ENCODE measurements at places on chromosomes 5 and 9.
A peak's percentile ranks its signal among the peaks of the same experiment; 100 is the strongest.

DNA sequence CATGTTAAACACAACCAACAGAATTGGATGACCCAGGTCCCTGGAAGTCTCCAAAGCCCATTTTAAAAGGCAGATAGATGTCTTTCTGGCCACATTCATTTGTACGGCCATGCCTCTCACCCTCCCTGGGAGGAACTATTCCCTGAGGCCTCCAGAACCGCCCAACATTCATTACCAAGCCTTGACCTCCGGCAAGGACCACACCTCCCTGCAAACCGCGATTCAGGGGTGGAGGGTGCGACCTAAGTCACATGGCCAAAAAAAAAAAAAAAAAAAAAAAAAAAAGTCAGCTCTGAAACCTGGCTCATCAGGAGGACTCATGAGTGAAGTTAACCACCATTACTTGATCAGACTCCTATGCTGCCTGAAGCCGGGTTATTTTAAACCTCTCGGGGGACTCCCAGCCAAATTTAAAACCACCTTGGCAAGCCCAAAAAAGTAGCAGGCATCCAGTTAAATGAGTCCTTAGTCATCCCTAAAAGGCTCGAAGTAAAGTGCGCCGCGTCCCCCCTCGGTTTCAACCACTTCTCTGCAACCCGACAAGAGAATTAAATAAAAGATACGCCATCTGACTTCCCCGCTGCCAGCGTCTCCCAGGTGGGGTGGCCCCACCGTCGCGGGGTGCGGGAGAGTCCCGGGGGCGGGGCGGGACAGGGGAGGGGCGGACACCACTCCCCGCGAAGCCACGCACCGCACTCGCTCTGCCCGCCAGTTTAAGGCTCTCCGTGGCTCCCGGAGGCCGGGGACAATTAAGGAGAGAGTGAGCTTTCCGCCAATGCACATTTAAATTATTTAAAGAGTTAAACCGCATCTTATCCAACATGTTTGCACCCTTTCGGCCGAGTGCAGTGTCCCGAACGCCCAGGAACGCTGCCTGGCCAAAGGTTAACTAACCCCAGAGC, 2.3 kb downstream of the KLF9 start:
- DNase-seq: no peak

GRCh38 chr5:140351609-140352334, 5.4 kb upstream of the HBEGF start:
- DNase-seq: no peak

DNA sequence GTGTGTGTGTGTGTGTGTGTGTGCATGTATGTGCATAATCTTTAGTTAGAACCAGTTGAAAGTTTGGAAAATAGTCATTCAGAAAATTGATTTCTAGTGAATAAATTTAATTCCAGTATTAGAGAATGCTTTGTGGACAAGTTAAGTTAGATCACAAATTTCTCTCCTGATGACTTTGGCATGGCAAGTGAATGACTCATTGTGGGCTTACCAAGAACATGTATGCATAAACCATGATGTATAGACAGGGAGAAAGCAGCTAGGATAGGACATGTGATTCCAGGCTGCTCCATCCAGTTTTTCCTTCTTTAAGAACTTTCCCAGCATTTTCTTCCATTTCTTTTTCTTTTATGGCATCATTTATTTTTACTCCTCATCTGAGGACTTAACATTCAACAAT, 85.7 kb upstream of the SGCD start:
- no peak for DNase-seq

DNA sequence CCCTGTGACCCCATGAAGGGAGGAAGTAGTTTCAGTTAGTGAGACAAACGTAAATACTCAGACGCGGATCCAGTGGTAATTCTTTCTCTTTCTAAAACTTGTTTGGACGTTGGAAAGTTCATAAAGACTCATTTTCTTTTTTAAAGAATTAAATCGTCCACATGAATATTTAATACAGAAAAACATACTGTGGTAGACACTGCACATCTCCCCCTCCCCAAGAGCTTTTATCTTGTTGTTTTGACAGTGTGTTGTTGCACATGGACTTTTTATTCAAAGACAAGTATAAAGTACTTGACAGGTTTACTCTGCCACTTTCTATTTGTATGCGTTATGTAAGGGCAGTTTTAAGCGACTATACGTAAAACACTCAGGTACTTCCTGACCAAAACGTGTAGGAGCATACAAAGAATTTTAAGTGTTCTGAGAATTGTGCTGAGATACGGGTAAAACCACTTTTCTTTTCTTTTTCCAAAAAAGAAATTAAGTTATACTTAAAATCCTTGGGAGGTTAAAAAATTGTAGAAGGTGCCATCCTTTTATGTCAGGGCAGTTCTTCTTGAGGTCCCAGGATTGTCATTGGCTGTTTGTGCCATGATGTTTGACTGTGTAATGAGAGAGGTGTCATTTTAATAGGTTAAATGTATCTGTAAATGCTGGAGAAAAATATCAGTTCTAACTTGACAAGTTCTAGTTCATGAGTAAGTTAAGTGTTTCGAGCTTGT, 1.3 kb downstream of the NIPBL start:
- no peak for DNase-seq

DNA sequence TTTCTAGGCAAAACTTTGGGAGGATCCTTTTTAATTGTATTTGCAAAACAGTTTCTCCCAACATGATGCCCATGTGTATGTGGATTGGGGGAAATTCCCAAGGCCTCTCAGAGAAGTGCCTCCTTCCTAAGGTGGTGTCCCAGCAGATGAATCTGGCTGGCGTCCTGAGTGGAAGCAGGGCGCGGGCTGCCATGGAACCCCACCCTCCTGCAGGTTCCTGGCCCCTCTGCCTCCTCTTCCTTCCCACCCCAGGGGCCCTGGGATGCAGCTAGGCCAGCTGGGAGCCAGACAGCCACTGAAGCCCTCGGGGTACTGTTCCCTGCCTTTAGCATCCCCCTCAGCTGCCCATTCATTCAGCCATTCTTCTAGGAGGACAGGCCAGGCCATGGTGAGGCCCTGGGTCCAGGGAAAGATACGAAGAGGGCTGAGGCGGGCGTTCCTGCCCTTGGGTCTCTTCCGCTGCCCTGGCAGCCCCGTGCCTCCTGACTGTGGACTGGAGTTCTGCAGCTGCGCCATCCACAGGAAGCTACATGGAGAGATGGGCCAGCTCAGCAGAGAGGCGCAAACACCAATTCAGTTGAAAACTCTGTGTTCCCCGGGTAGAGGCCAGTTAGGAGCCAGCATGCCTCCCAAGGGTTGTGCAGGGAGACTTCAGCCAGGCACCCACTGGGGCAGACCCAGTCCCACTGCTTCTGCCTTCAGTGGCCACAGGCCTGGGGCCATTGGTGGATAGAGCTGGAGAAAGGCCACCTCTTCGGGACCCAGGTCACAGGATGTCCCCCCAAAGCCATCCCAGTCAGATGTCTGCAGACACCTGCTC, 36.5 kb downstream of the ADAMTS2 start:
- no peak for DNase-seq

GRCh38 chr9:135524130-135524861, 3.1 kb downstream of the LCN1 start:
- no peak for DNase-seq

- no peak for DNase-seq
Measured at GRCh38 chr9:114674076-114674797, 7.8 kb downstream of the TEX48 start.

DNA sequence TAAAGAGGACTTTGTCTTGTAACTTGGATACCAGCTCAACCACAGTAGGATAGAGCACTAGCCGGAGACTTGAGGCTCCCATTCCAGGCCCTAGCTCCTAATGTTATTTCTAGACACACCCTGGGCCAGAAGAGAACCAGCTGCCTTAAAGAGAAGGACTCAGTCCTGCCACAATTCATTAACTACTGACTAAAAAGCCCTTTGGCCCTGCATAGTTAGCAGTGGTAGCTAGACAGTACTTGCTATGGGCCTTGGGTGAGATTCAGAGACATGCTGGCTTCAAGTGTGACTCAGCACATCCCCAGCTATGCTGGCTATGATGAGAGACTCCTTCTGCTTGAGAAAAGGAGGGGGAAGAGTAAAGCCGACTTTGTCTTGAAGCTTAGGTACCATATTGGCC, 47.3 kb downstream of the TMEM167A start:
- DNase-seq: no peak

DNA sequence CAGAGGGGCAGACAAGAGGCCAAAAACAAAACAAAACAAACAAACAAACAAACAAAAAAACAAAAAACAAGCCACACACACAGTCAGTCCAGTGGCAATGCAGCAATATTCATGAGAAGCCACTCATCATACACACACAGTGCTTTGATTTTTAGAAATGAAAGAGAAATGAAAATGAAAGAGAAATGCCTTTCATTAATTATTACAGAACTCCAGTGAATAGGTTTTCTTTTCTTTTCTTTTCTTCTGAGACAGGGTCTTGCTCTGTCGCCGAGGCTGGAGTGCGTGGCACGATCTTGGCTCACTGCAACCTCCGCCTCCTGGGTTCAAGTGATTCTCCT, 36.9 kb downstream of the SPRY4 start:
- no peak for DNase-seq

DNA sequence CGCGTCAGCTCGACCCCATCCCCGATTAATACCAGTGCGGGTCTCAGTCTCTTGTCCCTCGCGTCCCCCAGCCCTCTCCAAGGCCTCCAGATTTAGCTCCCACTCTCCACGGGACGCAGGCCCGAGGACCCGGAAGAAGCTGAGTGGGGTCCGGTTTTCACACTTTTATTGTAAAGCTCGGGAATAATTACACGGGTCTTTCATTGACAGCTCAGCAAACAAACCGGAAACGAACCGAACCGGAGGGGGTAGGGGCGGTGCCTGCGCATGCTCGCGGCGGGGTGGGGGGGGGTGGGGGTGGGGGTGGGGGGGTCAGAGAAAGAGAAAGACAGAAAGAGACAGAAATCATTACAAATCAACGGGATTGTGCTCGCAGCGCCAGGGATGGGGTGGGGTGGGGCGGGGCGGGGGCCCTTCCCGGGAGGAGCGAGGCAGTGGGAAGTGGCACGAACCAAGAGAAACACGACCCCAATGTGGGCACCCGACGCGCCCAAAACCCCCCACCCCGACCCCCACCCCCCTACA, 27.9 kb downstream of the PCDH1 start:
- DNase-seq: no peak

- no peak for DNase-seq
Measured at GRCh38 chr5:111744455-111744854, 12.5 kb downstream of the NREP start.

- DNase-seq: no peak
Measured at GRCh38 chr5:94240993-94241651, 377.3 kb downstream of the KIAA0825 start.

- DNase-seq: no peak
Measured at GRCh38 chr9:123860603-123861002, 69.3 kb downstream of the DENND1A start.

DNA sequence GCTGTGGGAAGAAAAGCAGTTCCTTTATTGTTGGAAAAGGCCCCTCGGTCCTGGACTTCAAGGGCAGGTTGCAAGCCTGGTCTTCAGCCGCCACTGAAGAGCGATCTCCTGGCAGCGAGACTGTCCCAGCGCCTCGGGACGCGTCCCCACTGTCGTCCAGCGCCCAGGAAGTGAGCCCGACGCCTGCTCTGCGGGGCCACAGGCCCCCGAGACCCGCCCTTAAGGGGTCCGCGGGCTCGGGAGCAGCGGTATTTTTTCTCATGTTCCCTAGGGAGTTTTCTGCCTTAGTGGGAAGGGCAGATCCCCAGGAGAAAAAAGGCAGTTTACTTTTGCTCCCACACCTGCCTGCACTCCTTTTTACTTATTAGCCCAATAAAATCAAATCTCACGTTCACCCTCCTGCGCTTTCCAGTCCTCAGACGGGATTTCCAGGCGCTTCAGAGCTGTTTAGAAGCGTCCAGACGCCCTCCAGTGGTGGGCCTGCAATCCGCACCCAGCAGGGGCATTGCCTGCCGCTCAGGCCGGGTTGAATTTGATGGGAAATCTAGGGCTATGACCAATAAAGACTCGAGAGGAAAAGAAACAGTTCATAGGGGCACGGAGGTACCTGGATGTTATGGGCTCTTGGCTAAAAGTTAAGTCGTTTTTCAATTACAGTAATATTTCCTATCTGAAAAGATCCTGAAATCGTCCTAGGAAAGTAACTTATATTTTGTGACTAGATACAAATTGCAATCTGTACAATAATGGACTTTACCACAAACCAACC, 2.8 kb upstream of the EFNA5 start:
- peak; percentile 58 for DNase-seq

DNA sequence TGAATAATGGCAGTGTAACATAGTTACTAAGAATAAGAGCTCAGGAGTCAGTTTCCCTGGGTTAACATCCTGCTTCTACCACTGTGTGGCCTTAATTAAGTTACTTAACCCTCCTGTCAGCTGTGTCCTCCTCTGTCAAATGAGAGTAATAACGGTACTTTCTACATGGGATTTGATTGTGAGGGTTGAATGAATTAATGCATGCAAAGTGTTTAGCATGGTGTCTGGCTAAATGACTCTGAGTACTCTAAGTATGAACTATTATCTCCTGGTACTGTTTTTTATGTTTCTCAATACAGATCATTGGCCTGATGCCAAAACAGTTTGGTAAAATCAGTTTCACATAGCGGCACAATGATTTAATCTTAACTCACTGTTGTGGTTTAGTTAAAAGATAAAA, 19.6 kb downstream of the ZNF131 start:
- no peak for DNase-seq

GRCh38 chr9:105405514-105406131, 42.2 kb upstream of the FSD1L start:
- peak; percentile 63 for DNase-seq

DNA sequence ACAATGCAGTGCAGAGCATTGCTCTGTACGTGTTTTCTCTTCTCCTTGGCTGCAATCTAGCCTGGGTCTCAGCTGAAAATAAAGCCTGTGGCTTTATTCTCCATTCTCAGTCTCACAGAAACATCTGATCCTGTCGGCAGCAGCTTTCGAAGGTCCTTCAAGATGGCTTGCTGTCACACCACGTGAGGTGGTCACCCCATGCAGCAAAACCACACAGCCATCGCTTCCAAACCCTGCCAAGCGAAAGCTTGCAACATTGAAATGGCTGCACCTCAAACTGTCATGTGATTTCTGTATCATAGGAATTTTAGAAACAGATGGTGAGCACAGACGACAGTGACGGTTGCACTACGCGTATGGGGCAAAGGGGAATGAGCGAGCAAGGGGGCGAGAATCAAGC, 98.5 kb upstream of the SMARCA2 start:
- DNase-seq: no peak

GRCh38 chr9:7592321-7593316, 207.0 kb downstream of the DMAC1 start:
- DNase-seq: no peak

- DNase-seq: no peak
Measured at GRCh38 chr9:73007966-73008672, 55.3 kb upstream of the ALDH1A1 start.

DNA sequence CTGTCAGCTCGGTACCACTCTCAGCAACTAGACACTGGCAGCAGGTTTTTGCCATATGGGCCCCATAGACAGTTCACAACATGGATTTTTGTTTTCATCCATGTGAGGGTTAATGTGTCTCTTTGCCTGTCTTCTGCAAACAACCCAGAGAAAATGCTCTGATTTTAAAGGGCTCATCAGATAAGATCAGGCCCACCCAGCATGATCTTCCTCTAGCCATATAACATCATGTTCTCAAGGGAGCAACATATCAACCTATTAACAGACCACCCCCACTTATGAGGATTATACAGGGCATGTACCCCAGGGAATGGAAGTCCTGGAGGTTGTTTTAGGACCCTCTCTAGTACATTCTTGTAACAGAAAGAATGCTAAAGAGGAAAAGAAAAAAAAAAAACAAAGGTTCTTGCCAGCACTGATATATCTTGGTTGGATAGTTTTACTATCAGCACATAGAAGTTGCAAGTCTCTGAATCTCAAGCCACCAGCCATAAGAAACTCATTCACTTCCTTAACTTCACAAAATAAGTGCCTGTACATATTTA, 1015.1 kb downstream of the TLE4 start:
- no peak for DNase-seq
